ENCODE measurements at places on chromosomes 5 and 9. TPM values are rescaled to one million over a fixed set of nuclear protein-coding genes. Genes with fewer than 3 reads are reported as not detected.

The CFAP90 gene
- 0.11 TPM for polyA plus RNA-seq

The MEIKIN gene
- polyA plus RNA-seq, result not detected

The SAXO1 gene
- not detected for polyA plus RNA-seq

DNA sequence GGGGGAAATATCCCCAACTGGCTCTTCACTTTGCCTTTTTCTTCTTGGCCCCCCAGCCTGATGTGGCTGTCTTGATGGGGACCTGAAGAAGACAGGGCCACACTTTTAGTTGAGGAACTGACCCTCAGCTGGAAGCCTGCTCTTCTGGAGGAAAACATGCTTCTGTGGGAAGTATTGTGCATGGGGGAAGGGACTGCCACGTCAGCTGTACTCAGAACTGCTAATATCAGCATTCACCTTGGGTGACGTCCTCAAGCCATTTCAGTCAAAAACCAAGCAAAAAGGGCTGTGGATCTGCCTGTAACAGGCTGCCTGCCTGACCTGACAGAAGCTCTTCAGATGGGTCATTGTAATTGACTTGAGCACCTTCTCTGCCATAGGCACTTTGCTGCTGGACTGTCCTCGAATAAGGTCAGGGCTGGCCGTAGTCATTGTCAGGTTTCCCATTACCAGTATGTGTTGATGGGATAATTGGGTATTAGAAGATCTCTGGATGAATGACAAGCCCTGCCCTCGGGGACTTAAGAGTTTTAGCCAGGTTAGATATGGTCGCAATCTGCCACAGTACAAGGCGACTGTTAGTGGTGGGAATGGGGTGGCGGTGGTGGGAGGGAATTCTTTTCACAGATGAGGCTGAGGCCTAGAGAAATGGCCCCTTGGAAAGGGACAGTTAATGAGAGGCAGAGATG lies 10.4 kb downstream of the RAI14 start:
- no peak for DNase-seq

GRCh38 chr9:126927419-126927818 lies 12.8 kb downstream of the RALGPS1 start:
- DNase-seq, result no peak

DNA sequence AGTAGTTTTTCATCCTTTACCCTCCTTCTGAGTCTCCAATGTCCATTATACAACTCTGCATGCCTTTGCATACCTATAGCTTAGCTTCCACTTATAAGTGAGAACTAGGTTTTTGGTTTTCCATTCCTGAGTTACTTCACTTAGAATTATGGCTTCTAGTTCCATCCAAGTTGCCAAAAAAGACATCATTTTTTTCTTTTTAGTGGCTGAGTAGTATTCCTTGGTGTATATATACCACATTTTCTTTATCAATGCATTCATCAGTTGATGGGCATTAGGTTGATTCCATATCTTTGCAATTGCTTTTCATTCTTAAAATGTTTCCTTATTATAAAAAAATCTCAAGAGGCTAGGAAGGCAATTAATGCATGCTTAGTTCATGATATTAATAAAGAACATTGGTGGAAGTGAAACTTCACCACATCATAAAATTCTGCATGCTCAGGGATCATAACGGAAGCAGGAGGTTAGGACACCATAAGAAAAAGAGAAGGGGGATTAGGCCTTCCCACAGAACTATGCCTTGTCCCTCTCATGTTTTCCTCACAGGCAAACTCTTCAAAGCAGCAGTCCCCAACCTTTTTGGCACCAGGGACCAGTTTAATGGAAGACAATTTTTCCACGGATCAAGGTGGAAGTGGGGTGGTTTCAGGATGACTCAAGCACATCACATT lies 105.2 kb downstream of the FRMD3 start:
- DNase-seq, result no peak

DNA sequence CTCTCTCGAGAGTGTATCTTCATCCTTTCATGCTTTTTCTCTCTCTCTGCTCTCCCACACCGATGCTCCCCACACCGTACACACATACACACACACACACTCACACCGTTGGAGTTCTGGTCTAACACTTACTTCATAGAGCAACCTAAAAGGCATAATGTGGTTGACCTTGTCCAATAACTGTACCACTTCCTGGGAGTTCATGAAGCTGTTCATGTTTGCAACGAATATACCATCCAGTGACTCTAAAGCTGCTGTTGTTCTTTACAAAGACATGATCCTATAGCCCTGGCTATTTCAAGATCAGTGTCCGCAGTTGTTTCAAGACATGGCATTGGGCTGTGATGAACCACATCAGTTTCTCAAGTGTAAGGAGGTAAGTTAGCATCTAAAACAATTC lies 10.0 kb downstream of the MEF2C start:
- no peak for DNase-seq

- DNase-seq, result no peak
Observed at GRCh38 chr5:170585273-170585948, 81.6 kb downstream of the KCNIP1 start.

Data from endothelial cell of umbilical vein (primary cell).